Hematopoietic multipotent progenitor cell treated with erythropoietin and hydrocortisone succinate and interleukin-3 and kit ligand, for 4 days (in vitro differentiated cells): ENCODE measurements at places on chromosomes 16 and 17.

DNA sequence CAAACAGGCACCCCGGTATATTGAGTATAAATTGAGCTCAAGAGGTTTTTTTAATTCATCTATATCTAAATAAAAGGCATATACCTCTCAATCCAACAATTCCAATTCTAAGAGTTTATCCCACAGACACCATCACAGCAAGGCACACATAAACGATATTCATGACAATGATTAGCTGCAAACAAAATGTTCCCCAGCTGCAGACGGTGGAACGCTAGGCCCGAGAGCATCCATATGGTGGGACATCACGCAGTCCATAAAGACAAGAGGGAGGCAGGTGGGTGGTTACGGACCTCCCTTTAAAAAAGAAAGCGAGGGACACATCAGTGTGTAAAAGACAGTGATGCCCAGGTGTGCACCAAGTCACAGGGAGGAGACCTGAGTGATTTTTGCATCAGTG lies 28.1 kb downstream of the MEAK7 start:
- DNase-seq = no peak

DNA sequence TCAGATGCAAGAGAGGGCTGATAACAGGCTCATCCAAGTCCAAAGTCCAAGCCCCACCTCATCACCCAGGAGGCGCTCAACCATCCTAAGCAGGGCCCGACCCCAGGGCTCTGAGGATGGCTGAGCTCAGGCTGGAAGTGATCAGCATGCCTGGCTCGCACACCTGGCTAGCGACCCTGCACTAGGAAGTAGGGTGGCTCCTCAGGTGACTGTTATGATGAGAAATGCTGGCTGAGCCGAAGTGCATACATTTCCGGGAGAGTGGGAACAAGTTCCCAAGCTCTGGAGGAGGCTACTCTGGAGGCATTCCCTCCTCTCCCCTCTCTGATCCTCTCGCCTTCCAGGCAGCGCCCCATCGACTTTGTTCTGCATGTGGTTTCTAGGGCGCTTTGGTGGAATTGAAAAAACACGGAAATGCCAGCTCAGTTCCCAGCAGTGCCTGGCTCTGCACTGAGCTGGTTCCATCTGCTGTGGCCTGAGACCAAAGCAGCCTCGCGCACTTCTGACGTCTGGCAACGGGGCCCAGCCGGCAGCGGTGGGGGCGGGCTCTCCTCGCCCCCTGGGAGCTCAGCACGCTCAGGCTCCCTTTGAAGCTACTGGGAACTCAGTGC lies 130.3 kb downstream of the IRF8 start:
- no peak for DNase-seq

GRCh38 chr17:4973256-4974114 lies 5.9 kb upstream of the SPAG7 start:
- no peak for DNase-seq

GRCh38 chr17:19996502-19996901 lies 12.7 kb upstream of the SPECC1 start:
- peak; percentile 67 for DNase-seq

GRCh38 chr17:74259667-74260524 lies 14.1 kb upstream of the DNAI2 start:
- DNase-seq = no peak

- DNase-seq = peak; percentile 73
Observed at GRCh38 chr16:87309620-87310525, 7.3 kb downstream of the C16orf95 start.

- no peak for DNase-seq
Observed at GRCh38 chr16:89880477-89881367, 7.3 kb downstream of the TCF25 start.

DNA sequence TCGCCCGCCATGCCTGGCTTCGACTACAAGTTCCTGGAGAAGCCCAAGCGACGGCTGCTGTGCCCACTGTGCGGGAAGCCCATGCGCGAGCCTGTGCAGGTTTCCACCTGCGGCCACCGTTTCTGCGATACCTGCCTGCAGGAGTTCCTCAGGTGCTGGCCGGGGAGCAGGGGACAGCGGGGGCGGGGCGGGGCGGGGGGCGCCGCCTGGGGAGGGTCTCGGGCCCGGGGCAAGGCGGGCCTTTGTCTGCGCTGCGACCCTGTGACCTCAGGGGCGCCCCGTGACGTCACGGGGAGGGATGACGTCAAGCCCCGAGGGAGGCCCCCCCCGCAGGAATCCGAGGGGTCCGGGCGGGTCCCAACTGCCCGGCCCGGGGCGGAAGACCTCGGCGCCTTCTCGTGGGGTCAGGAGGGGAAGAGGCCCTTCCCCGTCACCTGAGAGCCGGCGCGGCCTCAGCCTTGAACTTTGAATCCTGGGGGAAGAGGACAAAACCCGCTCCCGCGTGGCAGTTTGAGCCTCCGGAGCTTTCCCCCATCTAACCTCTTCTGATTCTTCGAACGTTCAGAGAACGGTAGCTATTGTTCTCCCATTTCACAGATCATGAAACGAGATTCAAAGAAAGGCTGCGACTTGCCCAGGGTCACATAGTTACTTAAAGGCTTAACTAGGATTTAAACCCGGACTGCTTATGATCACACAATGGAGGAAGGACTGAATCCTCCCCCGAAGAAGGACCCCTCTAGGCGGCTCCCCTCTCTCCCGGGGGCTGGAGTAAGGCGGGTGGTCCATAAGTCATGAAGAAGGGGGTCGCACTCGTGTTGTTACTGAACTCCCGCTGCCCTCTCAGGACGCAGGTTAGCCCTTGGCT lies 527 bp downstream of the TRAF4 start:
- peak; percentile 58 for DNase-seq

- DNase-seq = peak; percentile 79
Observed at GRCh38 chr17:29929006-29929532, 959 bp downstream of the SSH2 start.

DNA sequence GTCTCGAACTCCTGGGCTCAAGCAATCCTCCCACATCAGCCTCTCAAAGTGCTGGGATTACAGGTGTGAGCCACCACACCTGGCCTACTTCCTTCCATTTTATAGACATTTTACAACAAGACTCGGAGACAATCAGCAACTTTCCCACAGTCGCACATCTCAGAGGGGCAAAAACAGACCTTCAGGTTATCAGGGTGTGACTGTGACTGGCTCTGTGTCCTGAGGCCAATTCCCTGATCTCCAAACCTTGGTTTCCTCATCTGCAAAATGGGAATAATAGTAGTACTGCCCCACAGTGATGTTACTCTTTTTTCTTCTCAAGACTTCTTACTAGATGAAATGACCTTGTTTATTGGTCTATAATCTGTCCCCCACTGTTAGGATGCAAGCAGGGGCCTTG lies 10.8 kb upstream of the KCNH6 start:
- no peak for DNase-seq

- DNase-seq = no peak
Observed at GRCh38 chr16:56101480-56101879, 89.8 kb upstream of the GNAO1 start.

DNA sequence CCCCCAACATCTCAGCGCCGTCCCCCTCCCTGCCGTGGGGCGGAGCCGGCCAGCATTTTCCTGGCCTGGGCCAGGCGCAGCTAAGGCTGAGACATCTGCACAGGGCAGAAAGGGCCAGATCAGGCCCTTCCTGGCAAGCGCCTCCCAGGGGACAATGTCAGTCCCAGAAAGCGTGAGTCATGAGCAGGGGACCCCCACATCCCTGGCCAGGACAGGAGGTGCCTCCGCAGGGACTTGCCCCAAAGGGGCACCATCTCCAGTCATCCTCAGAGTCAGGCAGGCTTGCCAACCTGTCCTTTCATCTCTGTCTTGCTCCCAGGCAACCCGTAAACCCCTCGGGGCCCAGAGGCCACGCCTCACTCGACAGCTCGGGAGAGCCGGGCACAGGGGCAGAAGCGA lies 43.2 kb downstream of the SOCS1 start:
- no peak for DNase-seq

- DNase-seq = no peak
Observed at GRCh38 chr17:37671028-37671823, 28.0 kb upstream of the DDX52 start.
